IMR-90 (cell line): ENCODE measurements at places on chromosomes 6 and 20. TPM values are rescaled to one million over a fixed set of nuclear protein-coding genes. Genes with fewer than 3 reads are reported as not detected.

Gene TNNC2
- total RNA-seq, result 0.28 TPM in 1 of 2 replicates, not detected in the other

- no peaks in the 10 kb centered on the region for H3K4me1 ChIP-seq
- H3K27ac ChIP-seq, result no peak overlapping the region
- DNase-seq, result no peak
- no peaks in the 10 kb centered on the region; the same call in 1 of the 2 replicates for H3K27me3 ChIP-seq
- H3K36me3 ChIP-seq, result 0 out of 2 replicates have a peak, but pooled peaks cover 1% of the 10 kb centered on the region
Measured at GRCh38 chr20:40710603-40711002, 21.6 kb upstream of the MAFB start.

GRCh38 chr20:48831718-48832404, 4.1 kb upstream of the PREX1 start:
- no peak overlapping the region for H3K27ac ChIP-seq
- H3K4me3 ChIP-seq, result no peak overlapping the region
- peak; percentile 39 for DNase-seq
- peaks cover 8% of the 10 kb centered on the region; the same call in 1 of the 2 replicates for H3K4me1 ChIP-seq
- peaks cover 15% of the 10 kb centered on the region for H3K27me3 ChIP-seq

GRCh38 chr6:89122625-89123024, 4.8 kb upstream of the SRSF12 start:
- no peaks in the 10 kb centered on the region for H3K4me1 ChIP-seq
- H3K36me3 ChIP-seq, result no peaks in the 10 kb centered on the region
- peak; percentile 52 for DNase-seq
- peaks cover 8% of the 10 kb centered on the region for H3K27me3 ChIP-seq

DNA sequence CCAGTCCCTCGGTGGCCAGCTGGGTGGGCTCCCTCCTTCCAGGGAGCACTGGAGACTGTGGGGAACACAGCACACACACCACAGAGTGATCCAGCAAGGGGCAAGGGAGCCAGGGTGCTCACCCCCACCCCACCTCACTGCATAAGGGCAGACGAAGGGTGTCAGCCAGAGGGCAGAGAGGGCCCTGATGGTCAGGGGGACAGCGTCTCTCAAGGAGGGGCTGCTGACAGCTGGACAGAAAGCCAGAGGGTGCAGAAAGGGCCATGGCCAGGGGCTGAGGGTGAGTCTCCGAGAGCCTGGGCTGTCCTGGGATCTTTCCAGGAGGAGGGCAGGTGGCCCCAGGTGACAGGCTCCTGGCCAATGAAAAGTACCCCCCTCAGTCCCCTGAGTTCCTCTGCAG, 73.4 kb upstream of the PMEPA1 start:
- no peaks in the 10 kb centered on the region for H3K4me1 ChIP-seq
- DNase-seq, result no peak
- no peaks in the 10 kb centered on the region for H3K36me3 ChIP-seq
- no peak overlapping the region for H3K27ac ChIP-seq

DNA sequence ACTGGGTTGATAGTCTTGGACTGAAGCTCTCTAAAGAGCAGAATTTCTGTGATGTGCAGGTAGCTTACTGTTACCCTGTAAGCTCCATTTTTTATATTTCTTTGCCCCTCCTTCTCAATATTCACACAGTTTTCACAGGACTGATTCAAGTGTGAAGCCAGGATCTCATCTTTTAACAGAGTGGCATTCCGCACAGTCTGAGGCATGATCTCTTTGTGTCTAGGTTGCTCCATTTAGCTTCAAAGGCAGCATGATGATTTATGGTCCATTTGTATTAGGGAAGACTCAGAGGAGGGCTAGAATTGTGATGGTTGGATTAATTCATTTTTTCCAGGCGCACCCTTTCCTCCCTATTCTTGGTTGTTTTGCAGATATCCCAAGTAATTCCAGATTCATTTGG, 43.5 kb downstream of the CARMIL1 start:
- H3K36me3 ChIP-seq, result no peaks in the 10 kb centered on the region
- H3K4me3 ChIP-seq, result no peak overlapping the region
